ENCODE measurements at places on chromosomes 7 and 10.

DNA sequence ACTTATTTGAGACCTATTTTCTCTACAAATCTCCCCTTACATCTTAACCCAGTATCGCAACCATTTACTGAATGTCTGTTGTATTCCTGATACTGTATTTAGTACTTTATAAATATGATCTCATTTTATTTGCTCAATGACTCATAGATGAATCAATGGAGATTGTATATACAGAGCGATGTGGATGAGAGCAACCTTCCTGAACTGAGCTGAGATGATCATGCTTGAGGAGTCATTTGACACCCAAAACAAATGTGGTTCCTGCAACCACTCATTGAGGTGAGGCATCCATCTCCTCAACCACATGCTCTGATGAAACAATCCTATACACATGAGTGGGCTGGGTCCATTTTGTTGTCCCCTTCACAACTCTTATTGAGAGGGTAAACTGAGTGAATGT lies 250.0 kb downstream of the CDC14C start:
- no peak for DNase-seq

- no peak for DNase-seq
These were observed 51.3 kb downstream of the USP6NL start for GRCh38 chr10:11560076-11560709.

GRCh38 chr10:69749178-69750010 lies 52.3 kb upstream of the COL13A1 start:
- no peak for DNase-seq

DNA sequence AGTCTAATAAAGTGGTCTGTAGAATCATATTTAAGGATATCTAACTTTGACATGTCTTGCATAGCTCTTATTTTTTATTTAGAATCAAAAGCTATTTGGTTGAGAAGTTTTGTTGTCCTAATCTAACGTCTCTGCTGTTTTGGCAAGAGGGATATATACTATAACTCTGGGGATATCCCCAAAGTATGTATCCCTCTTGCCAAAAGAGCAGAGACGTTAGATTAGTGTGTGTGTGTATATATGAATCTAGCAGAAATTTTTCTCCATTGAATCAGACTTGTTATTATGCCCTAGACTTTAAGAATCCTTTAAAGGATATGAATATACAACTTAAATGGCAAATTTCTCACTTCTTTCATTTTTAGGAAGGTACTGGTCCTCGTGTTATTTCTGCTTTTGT lies 9.6 kb downstream of the SMC3 start:
- DNase-seq: no peak

GRCh38 chr10:33052263-33052875 lies 94.3 kb upstream of the ITGB1 start:
- DNase-seq: no peak

DNA sequence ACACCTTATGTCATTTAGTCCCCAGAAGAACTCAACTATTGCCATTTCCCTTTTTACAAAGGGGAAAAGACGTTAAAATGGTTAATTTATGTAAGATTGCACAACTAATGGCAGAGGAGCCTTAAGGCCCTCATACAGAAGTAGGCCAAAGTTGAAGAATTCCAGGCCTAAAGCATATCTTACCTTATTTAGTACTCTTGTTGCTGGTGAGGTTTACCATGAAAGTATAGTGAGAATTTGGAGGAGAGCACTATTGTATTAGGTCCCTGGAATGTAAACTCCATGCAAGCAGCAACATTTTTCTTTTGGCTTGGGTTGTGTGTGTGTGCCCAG lies 731 bp upstream of the CRPPA start:
- DNase-seq: no peak

DNA sequence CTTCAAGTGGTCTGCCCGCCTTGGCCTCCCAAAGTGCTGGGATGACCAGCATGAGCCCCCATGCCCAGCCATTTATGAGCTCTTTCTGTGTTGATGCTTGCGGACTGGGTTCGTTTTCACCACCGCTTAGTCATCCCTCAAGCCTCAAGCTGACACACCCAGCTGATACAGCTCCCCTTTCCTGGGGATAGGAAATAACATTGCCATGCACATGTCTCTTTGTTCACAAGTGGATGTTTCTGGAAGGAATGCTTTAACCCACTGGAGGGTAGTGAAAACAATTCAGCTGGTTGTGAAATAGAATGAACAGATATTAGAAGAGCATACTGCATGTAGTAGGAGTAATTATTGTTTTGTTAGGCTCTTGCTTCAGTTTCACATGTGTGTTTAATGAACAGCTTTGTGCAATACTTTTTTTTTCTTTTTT lies 8.5 kb upstream of the METTL27 start:
- DNase-seq: no peak

GRCh38 chr7:101985903-101986734 lies 168.7 kb downstream of the CUX1 start:
- no peak for DNase-seq

GRCh38 chr7:149717481-149717880 lies 55.9 kb downstream of the ZNF467 start:
- no peak for DNase-seq

DNA sequence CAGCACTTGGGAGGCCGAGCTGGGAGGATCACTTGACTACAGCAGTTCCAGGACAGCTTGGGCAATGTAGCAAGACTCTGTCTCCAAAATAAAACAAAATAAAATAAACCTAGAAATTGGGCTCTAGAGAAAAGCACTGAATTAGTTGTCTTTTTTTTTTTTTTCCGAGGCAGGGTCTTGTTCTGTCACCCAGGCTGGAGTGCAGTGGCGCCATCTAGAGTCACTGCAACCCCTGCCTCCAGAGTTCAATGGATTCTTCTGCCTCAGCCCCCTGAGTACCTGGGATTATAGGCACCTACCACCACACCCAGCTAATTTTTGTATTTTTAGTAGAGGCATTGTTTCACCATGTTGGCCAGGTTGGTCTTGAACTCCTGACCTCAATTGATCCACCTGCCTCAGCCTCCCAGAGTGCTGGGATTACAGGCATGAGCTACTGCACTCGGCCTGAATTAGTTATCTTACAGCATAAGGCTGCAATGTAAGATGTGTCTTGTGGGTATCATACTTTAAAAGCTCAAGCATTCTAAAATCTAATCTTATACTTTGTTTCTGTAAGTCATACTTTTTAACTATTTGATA lies 12.8 kb downstream of the MEIG1 start:
- DNase-seq: peak; percentile 51

Measured in activated CD4-positive, alpha-beta T cell treated with anti-CD3 and anti-CD28 coated beads, Interleukin-2, amount 50 U/mL, for 1 hour (primary cell).